ENCODE measurements at places on chromosomes 1 and 21.
A peak's percentile ranks its signal among the peaks of the same experiment; 100 is the strongest.

DNA sequence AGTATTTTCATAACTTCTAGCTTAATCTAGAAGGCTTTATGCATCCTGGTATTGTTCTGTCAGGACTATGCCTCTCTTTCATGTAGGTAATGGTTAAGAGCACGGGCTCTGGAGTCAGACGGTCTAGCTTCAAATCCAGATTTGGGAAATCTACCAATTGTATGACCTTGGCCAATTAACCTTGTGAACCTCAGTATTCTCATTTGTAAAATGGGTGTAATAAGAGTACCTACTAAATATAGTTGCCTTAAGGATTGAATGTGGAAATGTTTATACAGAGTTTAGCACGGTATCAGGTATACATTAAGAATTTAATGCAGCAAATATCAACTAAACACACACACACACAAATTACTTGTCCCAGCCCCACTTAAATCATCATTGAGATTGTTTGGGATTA is 97.3 kb upstream of the RAB3GAP2 start:
- no peak for DNase-seq

- no peak for DNase-seq
Measured at GRCh38 chr1:228990906-228991569, 255.8 kb downstream of the RHOU start.

GRCh38 chr1:167714098-167714438 is 7.7 kb upstream of the MPZL1 start:
- peak; percentile 69 for DNase-seq

- DNase-seq, result no peak
Measured at GRCh38 chr1:215797859-215798258, 230.8 kb downstream of the KCTD3 start.

DNA sequence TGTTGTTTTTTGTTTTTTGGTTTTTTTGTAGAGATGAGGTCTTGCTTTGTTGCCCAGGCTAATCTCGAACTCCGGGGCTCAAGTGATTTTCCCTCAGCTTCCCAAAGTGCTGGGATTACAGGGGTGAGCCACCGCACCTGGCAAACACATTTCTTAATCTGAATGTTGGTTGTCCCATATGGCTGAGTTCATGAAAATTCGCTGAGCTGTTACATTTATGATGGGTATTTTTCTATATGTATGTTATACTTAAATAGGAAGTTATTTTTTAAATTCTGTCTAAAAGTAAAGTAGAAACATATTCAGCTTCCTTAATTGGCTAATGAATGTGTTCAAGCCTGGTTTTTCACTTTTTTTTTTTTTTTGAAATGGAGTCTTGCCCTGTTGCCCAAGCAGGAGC is 75.1 kb downstream of the ASH1L start:
- no peak for DNase-seq

DNA sequence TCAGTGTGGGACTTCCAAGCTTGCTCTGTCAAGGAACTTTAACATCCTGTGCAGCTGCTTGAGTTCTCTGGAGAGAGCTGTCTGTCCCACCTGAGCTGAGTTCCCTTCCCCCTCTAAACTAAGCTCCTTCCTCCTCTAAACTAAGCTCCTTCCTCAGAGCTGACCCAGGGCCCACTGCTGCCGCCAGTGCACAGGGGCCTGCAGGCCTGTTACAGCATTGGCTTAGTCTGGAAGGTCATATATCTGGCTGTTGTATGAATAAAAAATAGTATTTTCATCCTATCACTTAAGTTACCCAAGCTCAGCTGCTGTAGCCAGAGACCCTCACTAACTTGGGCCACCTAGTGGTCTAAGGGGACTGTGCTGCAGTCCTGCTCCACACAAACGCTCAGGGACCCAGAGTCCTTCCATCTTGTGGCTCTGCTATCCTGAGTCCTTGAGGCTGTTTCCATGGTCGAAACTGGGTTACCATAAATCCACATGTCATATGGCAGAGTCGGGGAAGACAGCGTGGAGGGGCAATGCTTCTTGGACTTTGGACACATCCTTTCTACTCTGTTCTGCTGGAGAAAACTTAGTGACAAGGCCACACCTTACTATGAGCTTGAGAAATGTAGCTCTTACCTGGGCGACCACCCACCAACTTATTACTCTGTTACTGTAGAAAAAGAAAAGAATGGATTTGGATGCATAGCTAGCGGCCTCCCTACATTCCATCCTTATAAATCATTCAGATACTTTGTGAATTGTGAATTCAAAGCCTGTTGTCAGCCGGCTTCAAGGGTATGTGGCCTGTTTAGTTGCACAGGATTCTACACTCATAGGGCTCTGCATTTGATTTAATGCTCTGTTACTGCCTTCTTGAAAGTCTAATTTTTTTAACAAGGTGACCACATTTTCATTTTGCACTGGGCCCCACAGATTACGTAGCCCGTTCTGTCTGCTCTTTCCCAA is 71.4 kb upstream of the GCLM start:
- no peak for DNase-seq

DNA sequence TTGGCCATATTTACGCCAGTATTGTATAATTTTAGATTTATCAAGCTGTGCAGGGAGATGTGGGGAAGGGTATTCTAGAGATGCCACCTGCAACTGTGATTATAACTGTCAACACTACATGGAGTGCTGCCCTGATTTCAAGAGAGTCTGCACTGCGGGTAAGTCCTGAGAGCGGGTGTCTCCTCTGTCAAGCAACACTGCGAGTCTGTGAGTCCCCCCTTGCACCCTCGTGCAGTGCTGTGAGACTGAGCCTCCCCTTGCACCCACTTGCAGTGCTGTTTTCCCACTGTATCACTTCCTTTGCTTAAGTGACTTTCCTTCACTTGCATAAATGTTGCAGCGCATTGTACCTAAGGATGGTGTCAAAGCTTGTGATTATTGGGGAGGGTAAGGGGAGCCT is 75.0 kb downstream of the TPR start:
- DNase-seq, result no peak

Data from stimulated activated CD8-positive, alpha-beta memory T cell treated with anti-CD3 and anti-CD28 coated beads, Interleukin-15, amount 100 ng/mL, for 4 hours (primary cell).